GM04503 (cell line): ENCODE measurements at places on chromosomes 12 and 14.

- DNase-seq, result no peak
These were observed 82.6 kb downstream of the SCARB1 start for GRCh38 chr12:124780752-124781685.

GRCh38 chr12:18706798-18707197 lies 31.0 kb downstream of the PLCZ1 start:
- DNase-seq, result no peak

GRCh38 chr12:7460375-7461259 lies 16.7 kb upstream of the CD163L1 start:
- no peak for DNase-seq

DNA sequence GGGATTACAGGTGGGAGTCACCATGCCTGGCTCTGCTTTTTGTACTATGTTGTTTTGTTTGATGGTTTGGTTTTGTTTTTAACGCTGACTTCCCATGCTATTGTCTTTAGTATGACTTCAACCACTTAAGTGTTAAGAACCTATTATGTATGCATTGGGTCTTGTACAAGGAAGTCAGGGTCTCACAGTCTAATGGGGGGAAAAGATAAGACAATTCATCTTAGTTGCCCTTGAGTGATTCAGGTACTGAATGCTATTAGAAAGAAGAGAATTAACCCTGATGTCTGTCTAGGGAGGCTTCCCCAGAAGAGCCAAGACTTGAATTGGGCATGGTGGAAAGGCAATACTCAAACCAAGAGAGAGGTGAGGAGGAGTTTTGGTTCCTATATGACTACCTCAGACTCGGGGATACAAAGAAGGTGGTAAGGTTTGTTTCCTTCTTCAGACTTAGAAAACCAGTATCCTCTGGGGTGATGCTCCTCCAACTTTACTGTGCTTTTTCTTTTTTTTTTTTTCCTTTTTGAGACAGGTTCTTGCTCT lies 64.6 kb downstream of the SUSD6 start:
- DNase-seq, result no peak

GRCh38 chr12:132488127-132489077 lies 1.5 kb upstream of the FBRSL1 start:
- DNase-seq, result no peak

DNA sequence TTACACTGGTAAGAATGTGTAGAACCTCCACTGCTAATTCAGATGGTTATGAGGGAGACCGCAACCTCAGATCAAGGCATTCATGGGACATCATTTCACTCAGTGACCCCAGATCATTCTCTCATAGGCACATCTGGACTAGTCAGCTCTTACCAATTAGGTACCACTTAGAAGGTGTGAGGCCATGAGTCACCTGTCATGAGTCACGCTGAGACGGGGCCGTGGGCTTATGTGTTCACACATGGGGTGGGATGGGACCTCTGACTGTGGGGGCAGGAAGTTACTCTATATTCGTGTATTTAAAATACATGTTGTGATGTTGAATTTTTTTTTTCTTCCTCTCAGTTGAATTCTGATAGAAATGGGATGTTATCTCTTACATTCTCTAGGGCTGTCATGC lies 55.9 kb downstream of the CCDC92 start:
- no peak for DNase-seq

- no peak for DNase-seq
These were observed 10.8 kb downstream of the GALNT9 start for GRCh38 chr12:132318618-132319033.

- no peak for DNase-seq
These were observed 67.9 kb downstream of the GALNT9 start for GRCh38 chr12:132261328-132262138.
